ENCODE measurements at places on chromosomes 1 and 21. TPM values are rescaled to one million over a fixed set of nuclear protein-coding genes. Genes with fewer than 3 reads are reported as not detected.

The MATN1 gene
- total RNA-seq: under 0.01 TPM

The TNFAIP8L2 gene
- total RNA-seq: not detected

The USH2A gene
- total RNA-seq: not detected

The PLEKHO1 gene
- 38.6 TPM for total RNA-seq

The PRRX1 gene
- 11.0 TPM for total RNA-seq

The MMEL1 gene
- not detected for total RNA-seq

The IFI44L gene
- total RNA-seq: 1.6 TPM

The TENT5C gene
- total RNA-seq: 3.6 TPM

The CNIH4 gene
- total RNA-seq: 108 TPM

The SLC9C2 gene
- 0.46 TPM for total RNA-seq

The TDRD5 gene
- not detected for total RNA-seq

The ZMYND12 gene
- 0.30 TPM for total RNA-seq

The LSS gene
- total RNA-seq: 133 TPM

The LCE3D gene
- total RNA-seq: not detected

The GPBP1L1 gene
- total RNA-seq: 106 TPM

The GUCA2B gene
- total RNA-seq: not detected

The AKNAD1 gene
- not detected for total RNA-seq

The SH3D21 gene
- 10.5 TPM for total RNA-seq

The IVL gene
- total RNA-seq: 1.1 TPM

The SPRR3 gene
- not detected for total RNA-seq

The LDLRAD1 gene
- not detected for total RNA-seq

The MIGA1 gene
- 18.7 TPM for total RNA-seq

The LCE2B gene
- total RNA-seq: not detected

The BNIPL gene
- 0.30 TPM for total RNA-seq

The ZNF648 gene
- total RNA-seq: not detected

The CAMK1G gene
- total RNA-seq: 13.1 TPM

The CFAP45 gene
- total RNA-seq: 0.55 TPM

The CD52 gene
- total RNA-seq: not detected

The HEYL gene
- not detected for total RNA-seq

The VWA5B1 gene
- not detected for total RNA-seq

The IGSF21 gene
- not detected for total RNA-seq

The MTF1 gene
- total RNA-seq: 6.7 TPM

The REN gene
- not detected for total RNA-seq

The ST6GALNAC5 gene
- 140 TPM for total RNA-seq

The MIXL1 gene
- not detected for total RNA-seq

The HES3 gene
- total RNA-seq: not detected
